ENCODE measurements at places on chromosomes 12 and 14.
A peak's percentile ranks its signal among the peaks of the same experiment; 100 is the strongest.

DNA sequence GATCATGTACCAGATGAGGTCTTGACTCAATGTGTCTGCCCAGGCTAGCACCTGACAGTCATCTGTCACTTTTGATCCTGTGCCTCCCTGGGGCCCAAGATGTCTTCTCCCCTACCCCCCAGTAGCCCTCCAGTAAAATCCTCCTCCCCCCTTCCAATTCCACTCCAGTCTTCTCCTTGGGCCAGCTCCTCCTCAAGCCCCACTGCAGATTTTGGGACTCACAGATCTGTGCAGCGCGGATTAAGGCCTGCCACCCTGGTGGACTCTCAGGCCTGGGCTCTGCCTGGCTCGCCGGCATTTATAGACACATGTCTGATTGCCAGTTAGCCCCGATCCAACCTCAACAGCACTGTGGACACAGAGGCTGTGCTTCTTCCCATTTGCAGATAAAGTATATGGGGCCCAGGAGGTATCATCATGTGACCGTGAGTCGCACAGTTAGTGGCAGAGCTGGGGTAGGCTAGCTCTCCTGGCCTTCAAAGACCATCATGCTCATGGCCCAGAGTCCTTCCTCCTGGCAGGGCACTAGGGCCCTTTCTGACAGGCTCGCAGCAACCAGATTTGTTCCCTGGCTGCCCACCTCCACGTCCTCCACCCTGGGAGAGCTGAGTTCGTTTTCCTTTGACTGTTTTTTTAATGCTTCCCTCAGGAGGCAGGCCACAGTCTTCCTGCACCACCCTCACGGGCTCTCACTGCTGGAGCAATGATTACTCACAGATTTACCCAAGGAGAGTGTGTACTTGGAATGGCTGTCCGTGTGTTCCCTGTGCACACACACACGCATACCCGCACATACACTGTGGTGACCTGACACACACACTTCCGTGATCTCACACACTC is 98.3 kb upstream of the DIO3 start:
- no peak for DNase-seq

- no peak for DNase-seq
These were observed at the start of gene GNB3 for GRCh38 chr12:6840761-6841515. Gene GNB3, plus strand, starts transcription at chr12:6840925. Its CDS starts 363 bp downstream, at chr12:6841288.

DNA sequence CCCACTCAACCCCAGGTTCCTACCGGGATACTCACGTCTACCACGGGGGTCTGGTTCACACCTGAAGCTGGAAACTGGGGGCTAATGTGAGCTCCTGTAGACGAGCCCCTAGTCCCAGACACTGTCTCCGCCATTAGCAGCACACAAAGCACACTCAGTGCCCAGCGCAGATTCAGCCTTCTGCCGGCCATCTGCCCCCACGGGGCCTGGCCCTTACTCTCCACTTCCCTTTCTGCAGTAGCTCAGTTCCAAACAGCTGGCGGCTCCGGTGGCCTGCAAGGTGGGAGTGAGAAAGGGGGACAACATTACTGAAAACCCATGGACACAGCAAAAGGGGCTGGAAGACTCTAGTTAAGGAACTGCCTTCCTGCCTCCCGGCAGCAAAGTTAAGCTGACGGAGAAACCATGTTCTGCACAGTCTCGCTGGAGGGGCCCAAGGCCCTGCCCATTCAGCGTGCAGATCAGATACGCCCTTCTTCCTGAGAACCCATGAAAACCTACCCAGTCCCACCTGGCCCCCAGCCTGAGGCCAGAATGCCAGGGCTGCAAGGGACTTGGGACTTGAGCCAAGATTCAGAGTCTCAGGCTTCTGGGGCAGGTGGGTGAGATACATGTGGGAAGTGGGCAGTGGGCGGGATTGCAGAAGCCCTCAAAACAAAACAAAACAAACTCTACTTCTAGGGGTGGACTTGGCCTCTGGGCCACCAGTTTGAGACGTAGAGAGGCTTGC is 2.1 kb downstream of the SLC8B1 start:
- peak; percentile 16 for DNase-seq

GRCh38 chr12:111436266-111436665 is 30.5 kb downstream of the SH2B3 start:
- DNase-seq: no peak

DNA sequence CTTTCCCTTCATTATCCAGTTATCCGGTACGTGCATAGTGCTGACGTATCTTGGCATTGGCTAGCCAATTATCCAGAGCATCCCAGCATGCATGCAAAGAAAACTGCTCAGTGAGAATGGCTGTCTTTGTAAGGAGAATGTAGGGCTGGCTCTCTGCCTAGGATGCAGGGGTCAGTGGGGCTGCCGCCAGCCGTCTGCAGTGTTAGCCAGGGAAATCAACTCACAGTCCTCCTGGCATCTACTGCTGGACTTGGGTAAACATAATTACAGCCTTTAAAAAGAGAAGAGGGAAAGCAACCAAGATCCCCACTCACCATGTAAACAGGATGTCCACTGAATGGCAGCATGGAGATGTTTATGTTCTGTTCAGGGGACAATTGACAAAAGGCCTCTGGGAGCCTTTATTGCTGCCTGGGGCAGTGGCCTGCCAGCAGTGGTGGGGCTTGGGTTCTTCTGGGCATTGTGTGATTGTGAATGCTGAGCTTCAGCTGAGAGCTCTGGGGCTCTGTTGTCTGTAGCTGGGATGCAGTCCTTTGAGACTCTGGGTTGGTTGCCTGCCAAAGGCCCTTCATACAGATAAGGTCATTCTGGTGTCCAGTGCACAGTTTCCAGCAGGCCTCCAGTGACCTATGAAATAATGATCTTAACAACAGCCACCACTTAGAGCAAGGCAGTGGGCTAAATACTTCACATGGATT is 121.8 kb downstream of the TBC1D30 start:
- DNase-seq: peak; percentile 99

DNA sequence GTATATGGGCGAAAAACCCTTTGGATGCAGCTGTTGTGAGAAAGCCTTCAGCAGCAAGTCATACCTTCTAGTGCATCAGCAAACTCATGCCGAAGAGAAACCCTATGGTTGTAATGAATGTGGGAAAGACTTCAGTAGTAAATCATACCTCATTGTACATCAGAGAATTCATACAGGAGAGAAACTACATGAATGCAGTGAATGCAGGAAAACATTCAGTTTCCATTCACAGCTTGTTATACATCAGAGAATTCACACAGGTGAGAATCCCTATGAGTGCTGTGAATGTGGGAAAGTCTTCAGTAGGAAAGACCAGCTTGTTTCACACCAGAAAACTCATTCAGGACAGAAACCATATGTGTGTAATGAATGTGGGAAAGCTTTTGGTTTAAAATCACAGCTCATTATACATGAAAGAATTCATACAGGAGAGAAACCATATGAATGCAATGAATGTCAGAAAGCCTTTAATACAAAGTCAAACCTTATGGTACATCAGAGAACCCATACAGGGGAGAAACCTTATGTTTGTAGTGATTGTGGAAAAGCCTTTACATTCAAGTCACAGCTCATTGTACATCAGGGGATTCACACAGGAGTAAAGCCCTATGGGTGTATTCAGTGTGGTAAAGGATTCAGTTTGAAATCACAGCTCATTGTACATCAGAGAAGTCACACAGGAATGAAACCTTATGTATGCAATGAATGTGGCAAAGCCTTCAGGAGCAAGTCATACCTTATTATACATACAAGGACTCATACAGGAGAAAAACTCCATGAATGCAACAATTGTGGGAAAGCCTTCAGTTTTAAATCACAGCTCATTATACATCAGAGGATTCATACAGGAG is 21.4 kb downstream of the ZNF268 start:
- no peak for DNase-seq

- no peak for DNase-seq
These were observed 31.3 kb upstream of the ATF1 start for GRCh38 chr12:50732591-50732990.

DNA sequence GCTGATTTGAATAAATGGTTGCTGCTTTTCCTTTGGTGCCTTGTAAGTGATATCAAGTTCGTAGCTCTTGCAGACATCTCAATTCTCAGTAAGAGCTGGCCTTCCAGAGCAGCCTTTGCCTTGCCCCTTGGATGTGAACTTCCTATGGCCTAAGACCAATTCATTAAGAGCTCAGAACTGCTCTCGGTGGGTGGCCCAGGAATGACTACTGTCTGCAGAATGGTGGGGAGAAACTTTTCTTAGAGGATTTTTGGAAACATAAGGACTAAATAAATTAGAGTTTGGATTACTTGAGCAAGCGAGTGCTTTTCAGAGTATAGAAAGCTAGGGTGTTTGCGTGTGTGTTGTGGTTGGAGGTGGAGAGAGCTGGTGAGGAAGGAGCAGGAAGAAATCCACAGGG is 306.4 kb upstream of the TBX3 start:
- DNase-seq: no peak

DNA sequence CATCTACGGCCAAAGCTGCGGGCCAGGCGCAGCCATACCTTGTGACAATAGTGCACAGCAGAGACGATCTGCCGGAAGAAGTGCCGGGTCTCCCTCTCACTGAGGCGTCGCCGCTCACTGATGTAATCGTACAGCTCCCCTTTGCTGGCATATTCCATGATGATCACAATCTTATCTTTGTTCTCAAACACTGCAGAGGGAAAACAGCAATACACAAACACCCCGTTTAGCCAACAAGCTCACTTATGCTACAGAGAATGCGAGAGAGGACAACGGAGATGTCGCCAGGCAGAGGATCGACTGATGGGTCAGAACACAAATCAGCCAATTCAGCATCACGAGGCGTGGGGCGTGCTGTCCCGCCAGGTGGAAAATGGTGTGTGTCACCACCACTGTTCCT is 52.1 kb downstream of the NUAK1 start:
- no peak for DNase-seq

DNA sequence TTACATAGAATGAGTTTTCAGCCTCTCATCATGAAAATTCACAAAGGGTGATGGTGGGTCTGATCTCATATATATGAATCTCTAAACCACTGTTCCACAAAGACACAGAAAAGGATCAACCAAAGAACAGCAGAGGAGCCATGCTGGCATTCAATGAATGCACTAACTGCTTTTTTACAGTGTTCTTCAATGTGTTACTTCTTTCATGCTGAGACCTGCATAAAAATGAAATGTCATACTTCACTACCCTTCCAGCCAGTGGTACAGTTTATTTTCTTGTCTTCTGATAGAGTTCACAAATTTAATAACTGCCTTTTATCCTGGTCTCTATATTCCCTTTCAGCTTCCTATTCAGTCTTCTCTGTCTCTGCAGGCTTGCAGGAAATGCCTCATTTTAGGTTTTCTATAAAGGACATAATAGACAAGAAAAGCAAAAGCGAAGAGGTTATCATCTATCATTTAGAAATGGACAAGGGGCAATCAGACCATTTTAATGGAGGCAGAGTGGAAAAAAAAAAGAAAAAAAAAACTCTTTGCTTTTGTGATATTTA is 836.7 kb upstream of the FOXG1 start:
- no peak for DNase-seq

DNA sequence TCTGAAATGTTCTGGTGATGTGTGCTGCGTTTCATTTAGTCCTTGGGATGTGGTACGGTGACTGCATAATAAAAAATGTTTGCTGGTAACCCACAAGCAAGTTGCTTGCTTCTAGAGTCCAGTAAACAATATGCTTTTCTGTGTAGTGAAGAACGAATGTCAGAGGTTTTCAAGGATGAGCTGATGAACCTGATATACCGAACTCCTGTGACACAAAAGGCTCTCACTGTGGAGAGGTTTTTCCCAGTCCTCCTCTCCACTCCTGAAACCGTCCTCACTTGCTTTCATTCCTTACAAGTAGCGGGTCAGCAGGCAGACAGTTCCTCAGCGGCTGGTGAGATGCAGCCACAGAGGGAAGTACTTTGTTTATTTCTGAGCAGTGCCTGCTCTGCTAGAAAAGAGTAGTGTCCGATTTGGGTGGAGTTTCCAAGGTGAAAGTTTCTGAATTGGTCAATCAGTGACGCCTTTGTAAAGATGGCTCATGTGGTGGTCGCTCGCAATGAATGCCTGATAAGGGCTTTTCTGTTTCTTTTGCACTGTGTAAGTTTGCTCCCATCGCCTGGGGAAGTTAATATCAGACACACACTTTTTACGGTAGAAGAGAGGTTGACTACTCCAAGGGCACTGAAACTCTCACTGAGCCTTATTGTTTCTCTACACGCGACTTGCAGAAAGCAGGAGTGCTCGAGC is 3.0 kb downstream of the ETV6 start:
- peak; percentile 23 for DNase-seq

DNA sequence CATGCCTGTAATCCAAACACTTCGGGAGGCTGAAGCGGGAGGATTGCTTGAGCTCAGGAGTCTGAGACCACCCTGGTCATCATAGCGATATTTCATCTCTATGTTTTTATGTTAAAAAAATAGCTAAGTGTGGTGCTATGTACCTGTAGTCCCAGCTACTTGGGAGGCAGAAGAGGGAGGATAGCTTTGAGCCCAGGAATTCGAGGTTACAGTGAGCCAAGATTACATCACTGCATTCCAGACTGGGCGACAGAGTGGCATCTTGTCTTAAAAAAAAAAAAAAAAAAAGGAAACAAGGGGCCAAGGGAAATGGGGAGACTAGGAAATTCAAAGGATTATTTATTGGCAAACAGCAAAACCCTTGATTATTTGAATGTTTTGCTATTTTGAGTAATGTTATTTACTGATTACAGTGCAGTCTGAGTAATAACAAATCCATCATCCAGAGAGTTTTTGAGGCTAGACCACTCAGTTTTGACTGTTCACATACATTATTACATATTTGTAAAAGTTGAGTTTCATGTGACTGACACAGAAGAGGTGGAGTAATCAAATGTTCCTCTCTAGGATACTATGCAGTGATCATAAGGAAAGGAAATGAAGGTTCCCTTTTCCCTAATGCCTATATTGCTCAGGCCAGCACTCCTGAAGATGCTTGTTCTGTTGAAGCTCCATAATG is 40.8 kb downstream of the PRKCH start:
- no peak for DNase-seq

DNA sequence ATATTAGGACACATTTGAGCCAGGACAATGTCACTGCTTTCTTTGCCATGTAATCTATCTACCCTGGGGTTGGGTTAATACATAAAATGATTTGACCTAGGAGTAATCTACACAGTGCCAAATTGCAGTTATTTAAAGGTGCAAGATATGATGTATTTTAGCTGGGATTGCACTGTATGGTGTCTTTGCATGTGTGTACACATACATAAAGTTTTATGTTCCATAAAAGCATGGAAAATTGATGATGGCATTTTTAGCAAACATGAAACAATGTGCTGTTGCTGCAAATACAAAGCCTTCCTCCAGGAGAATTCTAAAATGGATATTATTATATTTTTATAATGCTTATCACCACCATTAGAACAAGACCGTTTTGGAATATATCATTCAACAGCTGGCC is 24.0 kb upstream of the PLBD1 start:
- DNase-seq: no peak

GRCh38 chr14:76638841-76639240 is 122.4 kb upstream of the VASH1 start:
- DNase-seq: no peak
